ENCODE measurements at places on chromosomes 11 and 22.

DNA sequence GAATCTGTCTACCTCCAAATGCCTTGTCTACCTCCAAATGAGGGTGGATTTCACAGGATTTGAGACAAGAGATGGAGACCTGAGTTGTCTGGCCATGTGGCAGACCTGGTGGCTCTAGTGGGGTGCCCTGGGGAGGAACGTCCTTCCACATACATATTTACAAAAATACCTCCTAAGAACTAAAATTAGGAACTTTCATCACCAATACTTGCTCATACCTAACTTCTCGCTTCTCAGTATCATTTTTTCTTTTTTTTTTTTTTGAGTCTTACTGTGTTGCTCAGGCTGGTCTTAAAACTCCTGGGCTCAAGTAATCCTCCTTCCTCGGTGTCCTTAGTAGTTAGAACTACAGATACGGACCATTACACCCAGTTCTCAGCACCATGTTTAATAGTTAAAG is 117.9 kb downstream of the MED15 start:
- no peak for DNase-seq

DNA sequence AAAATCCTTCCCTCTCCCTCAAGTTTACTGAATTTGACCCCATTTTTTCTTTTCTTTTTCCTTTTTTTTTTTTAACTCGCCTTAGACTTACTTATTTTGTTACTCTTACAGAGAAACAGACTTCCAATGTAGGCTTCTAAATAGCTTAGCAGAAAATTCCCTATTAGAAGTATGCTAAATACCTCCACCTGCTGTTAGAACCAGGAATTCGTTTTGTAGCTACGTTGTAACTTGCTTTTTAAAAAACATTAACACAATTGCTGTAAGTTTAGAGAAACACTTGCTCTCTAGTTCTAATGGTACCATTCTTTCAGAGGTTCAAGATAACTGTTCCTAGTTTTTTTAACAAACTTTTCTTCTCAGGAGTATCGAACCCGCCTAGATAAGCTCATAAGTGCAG is 324.2 kb downstream of the DCDC1 start:
- no peak for DNase-seq

GRCh38 chr11:116650052-116650451 is 122.7 kb downstream of the BUD13 start:
- no peak for DNase-seq

DNA sequence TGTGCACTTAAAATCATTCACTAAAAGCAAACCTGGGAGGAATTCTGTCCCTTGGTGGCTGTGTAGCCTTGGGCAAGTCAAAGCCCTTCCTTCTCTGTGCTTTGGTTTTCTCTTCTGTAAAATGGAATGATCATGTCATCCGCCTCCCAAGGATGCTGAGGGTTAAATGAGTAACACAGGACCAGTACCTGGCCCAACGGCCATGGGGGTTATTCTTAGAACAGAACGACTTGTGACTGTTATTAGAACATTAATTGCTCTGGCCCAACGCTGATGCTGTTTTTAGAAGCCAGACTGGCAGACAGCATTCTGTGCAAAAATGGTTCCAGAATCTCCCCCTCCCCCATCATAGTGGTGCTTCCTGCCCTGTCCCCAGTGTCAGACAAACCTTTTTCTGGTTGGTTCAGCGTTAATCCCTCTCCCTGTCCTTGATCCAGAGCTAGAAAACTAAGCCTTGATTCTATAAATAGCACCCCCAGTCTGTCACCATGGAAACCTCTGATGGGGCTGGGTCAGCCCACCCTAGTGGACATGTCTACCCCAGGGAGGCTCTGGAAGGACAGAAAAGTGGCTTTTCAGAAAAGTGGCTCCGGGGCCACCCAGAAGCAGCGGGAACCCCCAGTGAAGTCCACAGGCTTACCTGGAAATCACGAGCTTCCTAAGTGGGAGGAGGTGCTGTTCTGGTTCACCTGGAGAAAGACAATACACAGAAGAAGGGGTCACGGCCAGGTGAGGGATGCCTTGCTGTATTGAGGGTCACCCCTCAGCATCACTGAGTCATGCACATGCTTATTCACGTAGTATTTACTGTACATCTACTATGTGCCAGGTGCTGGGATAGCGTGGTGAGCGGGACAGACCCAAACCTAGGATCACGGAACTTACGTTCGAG is 15.5 kb upstream of the TFIP11 start:
- no peak for DNase-seq

- DNase-seq: no peak
Observed at GRCh38 chr11:70668204-70669202, 270.2 kb downstream of the CTTN start.

DNA sequence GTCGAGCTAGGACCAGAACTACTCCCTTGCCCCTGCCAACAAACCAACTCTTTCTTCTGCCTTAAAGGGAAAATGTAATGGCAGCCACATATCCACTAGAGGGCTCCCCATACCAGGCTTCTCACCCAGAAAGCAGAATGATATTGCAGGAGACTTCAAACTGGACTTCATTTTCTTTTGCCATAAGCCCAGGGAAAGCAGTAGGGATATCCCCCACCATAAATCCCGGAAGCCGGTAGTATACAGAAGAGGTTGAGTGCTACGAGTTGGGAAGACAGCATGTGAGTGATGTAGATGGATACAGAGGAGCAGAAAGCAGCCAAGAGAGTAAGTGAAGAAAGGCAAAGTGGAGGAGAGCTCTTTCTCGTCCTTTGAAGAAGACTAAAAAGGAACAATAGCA is 12.1 kb downstream of the PLAAT5 start:
- peak; percentile 90 for DNase-seq

DNA sequence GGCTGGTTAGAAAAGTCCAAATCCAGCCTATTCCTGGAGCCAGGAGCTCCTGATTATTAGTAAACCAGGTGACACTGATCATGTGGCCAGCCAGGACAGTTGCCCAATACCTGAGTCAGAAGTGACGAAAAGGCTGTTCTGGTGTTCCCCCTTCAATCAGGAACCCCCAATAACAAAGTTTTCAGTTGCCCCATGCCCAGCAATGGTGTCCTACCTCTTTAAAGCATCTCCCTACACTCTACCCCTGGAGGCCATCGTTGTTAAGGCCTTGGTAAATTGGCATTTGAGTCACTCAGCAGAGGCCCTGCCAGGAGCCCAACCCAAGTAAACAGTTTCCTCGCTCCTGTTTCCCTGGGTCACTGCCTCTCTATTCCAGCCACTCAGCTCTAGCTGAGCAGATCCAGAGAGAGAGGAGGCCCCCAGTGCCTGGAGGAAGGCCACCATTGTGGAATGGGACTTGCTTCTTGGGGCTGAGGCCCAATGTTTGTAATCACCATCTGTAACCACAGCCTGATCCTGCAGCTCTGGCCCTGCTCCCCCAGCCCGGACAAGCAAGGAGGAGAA is 25.0 kb downstream of the ARHGAP1 start:
- peak; percentile 80 for DNase-seq

GRCh38 chr11:44972746-44973435 is 22.2 kb upstream of the TP53I11 start:
- no peak for DNase-seq

DNA sequence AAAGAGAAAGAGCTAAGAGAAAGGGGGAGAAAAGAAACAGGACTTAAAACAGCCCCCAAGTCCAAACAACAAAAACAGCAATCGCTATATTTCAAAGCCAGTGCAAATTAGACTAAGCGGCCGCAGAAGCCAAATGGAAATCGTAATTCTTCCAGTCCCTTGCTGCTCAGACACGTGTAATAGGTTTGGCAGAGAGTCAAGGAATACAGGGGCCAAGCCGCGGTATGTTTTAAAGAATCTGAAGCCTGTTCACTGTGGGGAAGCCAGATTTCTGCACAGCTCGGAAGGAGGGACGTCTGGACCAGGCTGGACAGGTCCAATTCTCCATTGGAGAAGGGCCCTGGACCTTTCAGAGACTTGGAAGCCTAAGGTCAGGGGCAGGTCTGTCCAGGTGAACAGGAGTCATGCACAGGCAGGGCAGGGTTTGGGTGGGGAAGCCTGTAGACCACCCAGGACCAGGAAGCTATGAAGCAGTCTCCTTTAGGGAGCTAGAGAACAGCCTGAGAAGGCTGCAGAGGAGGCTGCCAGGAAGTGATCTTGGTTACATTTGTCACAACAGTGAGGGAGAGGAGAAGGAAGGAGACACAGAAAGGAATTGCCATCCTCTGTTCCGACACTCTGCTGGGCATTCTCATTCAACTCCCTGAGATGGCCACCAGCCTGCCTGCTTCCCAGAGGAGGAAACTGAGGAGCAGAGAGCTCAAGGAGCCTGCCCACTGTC is 265.5 kb upstream of the ISX start:
- DNase-seq: peak; percentile 89

GRCh38 chr22:42766860-42767259 is 46.2 kb upstream of the A4GALT start:
- DNase-seq: no peak

DNA sequence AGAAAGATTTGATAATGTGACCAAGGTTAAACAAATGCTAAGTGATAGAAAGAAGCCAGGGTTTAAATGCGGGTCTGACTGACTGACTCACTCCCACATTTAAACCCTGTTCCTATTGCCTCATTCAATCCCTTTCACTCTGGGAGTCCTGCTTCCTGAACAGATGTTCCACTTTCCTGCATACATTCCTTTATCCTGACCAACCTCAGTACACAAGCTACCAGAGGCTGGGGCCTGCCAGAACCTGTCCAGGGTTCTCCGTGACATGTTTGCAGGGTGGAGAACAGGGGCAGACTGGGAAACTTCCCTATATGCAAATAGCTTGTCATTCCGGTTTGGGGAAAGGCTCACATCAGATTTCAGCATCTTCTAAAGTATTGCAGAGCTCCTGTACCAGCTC is 3.0 kb upstream of the ANKK1 start:
- peak; percentile 83 for DNase-seq

- DNase-seq: peak; percentile 34
Observed at GRCh38 chr22:46730568-46731245, 7.3 kb downstream of the CERK start.

GRCh38 chr11:116533186-116533825 is 239.5 kb downstream of the BUD13 start:
- DNase-seq: no peak

GRCh38 chr11:82858133-82858532 is 42.1 kb downstream of the PRCP start:
- no peak for DNase-seq

GRCh38 chr11:561148-562003 is 606 bp downstream of the RASSF7 start:
- peak; percentile 52 for DNase-seq

DNA sequence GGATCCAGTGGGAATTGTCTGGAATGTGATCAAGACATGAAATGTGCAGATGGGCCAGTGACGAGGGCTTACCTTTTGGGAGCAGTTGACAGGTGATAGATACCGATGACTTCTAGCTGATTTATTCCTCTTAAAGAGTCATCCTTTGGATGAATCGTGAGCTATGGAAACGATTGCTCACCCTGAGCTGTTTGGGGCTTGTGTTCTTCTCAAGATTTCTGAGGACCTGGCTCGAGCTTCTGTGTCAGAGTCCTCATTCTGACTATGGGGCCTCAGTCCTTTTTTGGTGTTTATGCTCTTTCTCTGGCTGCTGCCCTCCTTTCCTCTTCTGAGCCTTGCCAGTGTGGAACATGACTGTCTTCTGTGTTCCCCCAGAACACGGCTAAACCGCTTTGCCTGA is 11.9 kb upstream of the AMPD3 start:
- DNase-seq: no peak

GRCh38 chr11:60918939-60919265 is 4.9 kb downstream of the TMEM109 start:
- DNase-seq: no peak
